ENCODE measurements at places on chromosomes 6 and 20.

- no peak for DNase-seq
Observed at GRCh38 chr6:25449774-25450173, 170.6 kb downstream of the CARMIL1 start.

GRCh38 chr6:94548201-94548600 lies 1029.1 kb upstream of the MANEA start:
- no peak for DNase-seq

DNA sequence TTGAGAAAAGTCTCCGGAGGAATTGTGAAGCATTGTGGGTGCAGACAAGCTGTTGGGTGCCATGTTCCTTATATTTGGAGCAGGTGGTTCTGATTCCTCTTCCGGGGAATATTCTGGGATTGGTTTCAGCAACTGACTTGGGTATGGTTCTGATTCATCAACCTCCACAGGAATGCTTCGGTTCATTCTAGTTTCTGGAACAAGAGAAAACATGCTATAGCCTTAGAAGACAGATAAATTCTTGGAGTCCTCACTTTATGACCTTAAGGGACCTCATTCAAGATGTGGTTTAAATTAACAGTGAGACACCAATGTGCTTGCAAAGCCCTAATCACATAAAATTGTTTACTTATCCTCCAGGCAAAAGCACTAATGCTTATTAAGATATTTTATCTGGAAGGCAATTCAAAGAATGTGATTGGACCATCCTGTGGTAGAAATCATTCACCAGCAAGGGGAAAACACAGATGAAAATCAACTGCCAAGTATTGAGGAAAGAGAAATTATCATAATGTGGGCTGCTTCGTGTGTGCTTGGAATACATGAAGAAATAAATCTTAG lies 13.7 kb downstream of the TRAF3IP2 start:
- DNase-seq = no peak

- DNase-seq = no peak
Observed at GRCh38 chr20:44231193-44231592, 15.9 kb upstream of the GDAP1L1 start.

GRCh38 chr6:169223006-169223405 lies 30.6 kb downstream of the THBS2 start:
- no peak for DNase-seq

DNA sequence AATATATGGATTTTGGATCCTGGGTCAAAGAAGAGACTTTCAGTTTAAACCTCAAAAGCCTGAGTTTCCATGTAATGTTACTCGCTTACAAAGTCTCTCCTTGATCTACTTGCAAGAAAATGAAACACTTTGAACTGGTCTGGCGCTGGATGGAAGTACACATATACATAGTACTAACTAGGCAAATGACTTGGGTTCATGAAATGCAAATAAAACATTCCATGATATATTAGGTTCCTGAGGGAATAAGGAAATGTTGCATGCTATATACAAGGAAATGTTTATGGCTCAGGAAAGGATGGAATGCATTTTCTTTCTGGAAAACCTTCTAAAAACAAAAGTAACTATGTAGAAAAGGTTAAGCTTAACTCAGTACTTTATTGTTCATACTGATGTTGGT lies 11.4 kb upstream of the TXLNB start:
- DNase-seq = no peak

DNA sequence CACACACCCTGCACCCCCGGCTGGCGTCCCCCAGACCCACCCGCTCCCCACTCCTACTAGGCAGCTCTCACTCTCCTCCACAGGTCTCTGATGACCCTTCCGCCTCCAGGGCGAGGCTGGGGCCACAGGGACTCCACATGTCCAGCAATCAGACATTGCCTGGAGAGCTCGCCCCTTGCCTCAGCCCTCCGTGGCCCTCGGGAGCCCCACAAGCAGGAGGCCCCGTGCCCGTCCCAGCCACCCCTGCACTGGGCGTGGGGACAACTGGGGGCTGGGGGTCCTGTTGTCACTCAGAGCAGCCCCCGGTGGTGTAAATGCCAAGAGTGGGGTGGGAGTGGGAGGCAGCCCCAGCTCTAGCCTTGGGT lies 1.5 kb downstream of the COL20A1 start:
- DNase-seq = no peak

All from putamen (tissue), 1 donor.